ENCODE measurements at places on chromosomes 7 and 10.

DNA sequence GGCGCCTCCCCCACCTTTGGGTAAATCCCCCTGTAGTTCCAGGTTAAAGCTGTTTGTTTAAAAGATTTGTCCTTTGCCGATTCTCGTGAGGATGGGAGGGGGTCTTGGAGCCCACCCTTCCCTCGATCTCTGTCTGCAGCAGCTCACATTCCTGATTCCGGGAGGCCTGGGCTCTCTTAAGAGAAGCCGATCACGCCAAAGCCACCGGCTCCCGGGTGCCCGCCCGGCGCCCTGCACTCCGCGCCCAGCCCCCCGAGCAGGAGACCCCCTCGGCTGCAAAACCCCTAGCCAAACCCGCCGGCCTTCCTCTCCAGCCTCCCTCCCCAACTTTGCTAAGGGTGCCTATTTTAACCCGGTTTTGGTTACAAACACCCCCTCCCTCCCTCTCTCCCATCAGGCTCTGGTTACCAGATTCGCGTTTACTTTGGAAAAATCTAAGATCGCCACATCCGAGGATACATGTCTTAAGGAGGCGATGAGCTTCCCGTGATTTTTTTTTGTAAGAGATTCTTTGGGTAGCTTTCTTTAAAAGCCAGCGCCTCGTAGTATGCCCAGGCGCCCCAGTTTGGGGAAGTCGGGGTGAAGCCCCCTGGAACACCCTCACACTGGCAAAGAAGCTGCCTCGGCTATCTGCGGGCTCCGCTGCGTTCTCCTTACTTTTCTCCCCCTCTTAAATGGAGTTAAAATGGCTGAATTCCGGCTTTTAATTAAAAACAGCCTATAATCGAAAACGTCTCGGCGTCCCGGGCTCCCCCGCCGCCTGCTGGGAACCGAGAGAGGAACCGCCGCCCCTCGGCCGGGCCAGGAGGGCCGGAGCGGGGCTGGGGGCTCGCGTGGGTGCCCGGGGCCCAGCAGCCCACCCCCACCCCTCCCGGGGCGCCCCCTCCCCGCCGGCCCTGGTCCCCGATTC lies 983 bp downstream of the TNRC18 start:
- no peak for DNase-seq

DNA sequence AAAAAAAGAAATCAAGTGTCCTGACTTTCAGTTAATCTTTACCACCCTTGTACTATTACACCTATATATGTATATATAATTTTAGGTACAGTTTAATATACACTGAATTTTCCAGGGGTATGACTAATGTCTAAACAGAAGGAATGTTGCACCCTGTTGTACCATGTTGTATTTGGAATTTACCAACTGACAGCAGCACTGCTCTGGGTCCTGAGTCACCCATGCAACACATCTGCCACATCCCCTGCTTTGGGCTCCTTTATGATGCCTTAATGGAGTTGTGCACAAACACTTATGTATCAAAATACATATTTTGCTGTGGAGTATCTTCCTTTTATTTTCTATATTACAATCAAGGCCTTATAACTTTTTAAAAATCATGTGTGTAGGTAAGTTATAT lies 21.2 kb downstream of the YAE1 start:
- DNase-seq: no peak

DNA sequence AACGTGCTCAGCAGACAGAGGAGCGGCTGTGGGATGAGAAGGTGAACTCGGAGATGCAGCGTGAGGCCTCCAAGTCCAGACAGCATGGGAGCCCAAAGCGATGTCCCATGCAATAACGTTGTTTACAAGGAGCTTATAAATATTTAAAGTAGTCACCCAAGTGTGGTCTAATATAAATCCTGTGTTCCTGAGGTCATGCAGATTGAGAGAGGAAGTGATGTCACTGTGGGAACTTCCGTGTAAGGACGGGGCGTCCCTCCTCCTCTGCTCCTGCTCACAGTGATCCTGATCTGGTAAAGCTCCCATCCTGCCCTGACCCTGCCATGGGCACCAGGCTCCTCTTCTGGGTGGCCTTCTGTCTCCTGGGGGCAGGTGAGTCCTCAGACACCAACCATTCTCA lies 94.7 kb upstream of the PRSS58 start:
- no peak for DNase-seq

DNA sequence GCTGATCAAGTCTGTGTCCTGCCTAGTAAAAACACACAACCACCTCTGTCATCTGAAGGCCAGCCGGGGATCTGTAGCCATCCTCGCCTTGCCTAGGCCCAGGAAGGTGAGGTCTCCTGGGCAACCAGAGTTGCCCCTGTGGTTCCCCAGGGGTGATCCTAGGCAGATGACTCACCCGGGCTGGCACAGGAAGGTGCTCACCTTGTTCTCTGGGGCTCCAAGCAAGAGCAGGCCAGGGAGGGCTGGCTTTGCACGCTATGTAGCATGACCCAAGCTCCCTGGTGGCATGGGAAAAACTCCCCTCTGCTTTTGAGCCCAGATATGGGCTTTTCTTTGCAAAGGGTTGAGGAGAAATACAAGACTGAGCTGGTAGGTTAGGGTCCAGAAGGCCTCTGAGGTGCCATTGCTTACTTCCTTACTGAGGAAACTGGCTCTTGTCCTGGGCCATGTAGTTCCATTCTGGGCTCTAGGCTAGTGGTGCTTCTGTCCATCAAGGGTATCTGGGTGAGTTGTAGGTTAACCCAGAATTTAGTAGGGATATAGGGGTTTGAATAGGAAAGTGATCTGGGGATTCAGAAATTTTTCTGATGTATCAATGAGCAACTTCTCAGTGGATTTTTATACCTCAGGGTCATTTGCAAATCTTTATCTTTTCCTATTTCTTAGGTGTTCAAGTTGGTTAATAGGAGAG lies 112.0 kb downstream of the NT5C2 start:
- DNase-seq: no peak

- no peak for DNase-seq
These were observed 75.8 kb upstream of the NRP1 start for GRCh38 chr10:33410096-33410859.

GRCh38 chr10:10499839-10500238 lies 517.8 kb upstream of the CELF2 start:
- DNase-seq: no peak

GRCh38 chr7:124992851-124993562 lies 63.4 kb upstream of the POT1 start:
- DNase-seq: no peak

- DNase-seq: no peak
These were observed 185.7 kb downstream of the GRID1 start for GRCh38 chr10:86180861-86181260.

DNA sequence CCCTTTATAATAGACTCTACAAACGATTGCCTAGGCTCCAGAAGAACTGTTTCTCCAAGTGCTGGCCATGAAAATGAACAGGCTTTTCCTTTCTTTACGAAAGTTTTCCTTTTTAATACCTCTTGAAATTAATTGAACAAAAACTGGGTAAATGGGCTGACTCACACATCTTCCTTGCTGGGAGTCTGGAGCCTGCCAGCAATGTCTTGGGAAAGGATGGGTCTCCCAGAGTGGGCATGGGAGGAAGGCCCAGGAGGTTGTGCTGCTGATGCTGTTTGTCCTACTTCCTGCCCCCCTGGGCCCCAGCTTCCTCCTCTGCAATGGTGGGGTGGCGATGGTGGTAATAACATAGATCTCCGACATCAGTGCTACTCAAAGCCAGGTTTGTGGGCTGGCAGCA lies 174.1 kb downstream of the RPS24 start:
- DNase-seq: no peak
